Right renal cortex interstitium (tissue), 3 donors: ENCODE measurements at places on chromosomes 12 and 14.

- no peak for DNase-seq
These were observed 24.6 kb downstream of the ZNF26 start for GRCh38 chr12:133010657-133011297.

DNA sequence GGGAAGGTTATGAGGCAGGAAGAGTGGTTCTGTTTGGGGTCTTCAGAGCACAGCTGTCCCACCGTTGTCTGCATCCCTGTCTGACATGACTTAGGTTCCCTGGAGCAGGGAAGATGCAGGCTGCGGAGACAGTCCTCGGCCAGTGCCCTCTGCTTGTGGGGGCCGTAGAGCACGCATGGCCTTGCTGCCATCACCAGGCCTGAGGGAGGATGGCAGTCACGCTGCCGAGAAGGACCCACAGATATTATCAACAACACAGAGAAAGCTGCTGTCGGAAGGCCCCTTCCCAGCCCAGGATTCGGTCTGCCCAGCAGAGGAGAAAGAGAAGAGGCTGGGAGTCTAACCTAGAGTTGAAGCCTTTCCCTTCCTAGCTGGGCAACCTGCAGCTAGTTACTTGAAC, 35.0 kb downstream of the ERH start:
- DNase-seq, result no peak

- DNase-seq, result no peak
These were observed 104.9 kb upstream of the EEA1 start for GRCh38 chr12:93033948-93034347.

DNA sequence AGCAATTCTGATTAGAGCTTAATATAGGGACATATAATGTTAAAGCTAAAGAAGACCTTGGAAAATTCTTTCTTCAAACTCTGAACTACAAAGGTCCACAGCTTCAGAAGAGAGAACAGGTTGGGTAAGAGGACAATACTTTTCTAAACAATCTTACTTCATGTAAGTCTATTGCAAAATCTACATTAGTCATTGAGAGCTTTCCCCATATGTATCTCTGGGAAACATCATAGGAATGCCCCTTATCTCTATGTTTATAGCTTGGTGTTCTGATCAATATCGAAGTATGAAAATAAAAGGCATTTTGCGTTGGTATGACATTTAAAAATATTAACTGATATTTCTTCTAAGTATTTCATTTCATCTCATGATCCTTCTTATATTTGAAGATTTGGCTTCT, 962.6 kb downstream of the AACS start:
- no peak for DNase-seq

DNA sequence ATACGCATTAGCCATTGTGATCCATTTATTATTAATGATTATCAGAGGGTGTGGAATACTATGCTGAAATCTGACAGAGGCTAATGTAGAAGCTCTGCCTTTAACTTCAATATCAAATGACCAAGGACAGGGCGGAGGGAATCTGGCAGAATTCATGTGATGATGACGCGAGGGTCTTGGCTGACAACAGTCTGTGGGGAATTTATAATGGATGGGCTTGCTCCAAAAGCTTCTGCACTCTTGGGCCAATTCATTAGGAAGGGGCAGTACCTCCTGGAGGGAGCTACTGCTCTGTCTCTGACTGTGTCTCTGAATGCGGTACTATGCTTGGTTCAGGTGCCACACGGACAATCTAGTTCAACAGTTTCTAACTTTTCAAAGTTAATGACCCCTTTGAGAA, 46.2 kb downstream of the GALNT8 start:
- DNase-seq, result no peak

DNA sequence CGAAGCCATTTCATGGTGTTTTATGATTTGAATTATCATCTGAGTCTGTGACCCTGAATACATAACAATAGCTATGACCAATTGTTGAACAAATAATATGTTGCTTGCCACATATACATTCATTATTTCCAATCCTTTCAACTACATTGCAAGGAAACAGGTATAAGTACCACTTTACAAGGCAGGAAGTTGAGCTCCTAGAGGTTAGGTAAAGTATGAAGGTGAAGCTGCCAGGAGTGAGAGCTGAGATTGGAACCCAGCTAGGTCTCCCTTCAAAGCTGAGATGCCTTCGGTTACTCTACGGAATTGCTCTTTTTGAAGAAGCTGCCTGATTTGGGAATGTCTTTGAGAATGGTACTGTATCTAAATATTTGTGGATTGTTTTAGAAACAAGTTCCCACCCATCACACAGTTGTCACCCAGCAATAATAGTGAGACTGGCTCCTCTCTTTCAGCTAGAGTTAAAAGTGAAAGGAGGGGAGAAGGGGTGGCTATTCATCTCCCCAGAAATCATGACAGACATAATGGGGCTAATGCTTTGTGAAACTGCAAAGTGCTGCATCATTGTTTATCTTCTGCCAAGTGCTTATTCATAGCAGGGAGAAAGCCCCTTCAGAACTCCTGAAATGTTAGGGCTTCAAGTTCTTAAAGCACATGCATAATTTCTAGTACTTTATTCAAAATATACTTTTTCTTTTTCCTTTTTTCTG, 75.9 kb upstream of the AMIGO2 start:
- DNase-seq, result no peak

- peak; percentile 47 for DNase-seq
These were observed 29.5 kb upstream of the RPLP0 start for GRCh38 chr12:120230326-120230973.

GRCh38 chr12:12004524-12004923, 66.2 kb upstream of the BCL2L14 start:
- no peak for DNase-seq

- DNase-seq, result no peak
These were observed at the start of gene PITPNM2 for GRCh38 chr12:123150744-123151456. Gene PITPNM2, minus strand, starts transcription at chr12:123151090. Its CDS starts 116,500 bp downstream, at chr12:123034590.

DNA sequence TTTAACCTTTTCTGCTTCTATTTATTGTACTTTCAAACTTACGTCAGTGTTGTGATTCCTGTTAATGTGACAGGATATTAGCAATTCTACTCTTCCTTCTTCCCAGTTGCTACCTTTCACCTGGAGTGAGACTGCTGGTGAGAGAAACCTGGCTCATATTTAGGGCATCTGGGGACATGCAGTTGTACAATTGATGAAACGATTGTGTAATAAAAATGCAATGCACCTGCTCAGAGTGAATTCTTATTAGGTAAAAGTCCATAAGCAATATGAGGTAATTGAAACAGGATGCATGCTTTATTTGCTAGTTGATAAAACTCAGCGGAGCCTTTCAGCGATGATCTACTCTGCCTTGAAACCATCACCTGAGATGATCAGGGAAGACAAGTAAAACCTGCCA, 116.1 kb upstream of the FBXO33 start:
- DNase-seq, result no peak

- no peak for DNase-seq
These were observed 224.1 kb upstream of the EGLN3 start for GRCh38 chr14:34174973-34175372.

DNA sequence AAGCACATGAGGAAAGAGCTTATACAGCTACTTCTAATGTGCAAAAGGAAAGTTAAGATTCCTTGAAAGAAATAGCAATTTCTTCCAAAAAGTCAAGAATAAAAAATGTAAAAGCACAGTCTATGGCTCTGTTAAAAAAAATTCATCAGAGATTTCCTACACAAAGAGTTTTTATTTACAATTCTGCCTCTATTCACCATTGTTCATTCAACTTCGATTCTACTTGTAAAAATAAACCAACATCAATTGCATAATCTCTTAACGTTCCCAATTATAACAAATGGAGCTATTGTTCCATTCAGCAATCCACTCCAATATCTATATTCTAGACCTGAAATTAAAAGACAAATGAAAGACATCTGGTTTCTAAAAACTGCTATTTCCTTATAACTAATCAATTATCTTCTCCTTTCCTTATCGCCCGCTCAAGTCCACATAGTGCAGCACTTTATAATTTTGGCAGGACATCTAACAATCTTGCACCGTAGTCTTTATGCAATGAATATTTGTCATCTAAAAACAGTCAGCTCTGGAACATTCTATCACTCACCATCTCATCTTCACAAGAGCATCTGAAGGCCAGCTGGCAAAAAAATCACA, 6.2 kb downstream of the EIF2S3B start:
- no peak for DNase-seq

DNA sequence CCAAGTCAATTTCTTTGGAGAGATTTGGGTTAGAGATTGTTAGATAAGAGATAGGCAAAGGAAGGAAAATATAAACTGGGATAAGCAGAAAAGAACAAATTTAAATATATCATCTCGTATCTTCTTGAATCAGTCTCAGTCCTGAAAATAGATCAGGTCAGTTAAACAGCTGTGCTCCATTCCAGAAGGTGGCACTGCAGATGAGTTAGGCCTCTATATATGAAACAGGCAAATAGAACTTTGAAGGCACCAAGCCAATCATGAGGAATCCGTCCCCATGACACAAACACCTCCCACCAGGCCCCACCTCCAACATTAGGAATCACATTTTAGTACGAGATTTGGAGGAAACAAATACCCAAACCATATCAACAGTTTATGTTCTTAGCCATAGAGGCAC, 605.5 kb upstream of the USP15 start:
- no peak for DNase-seq

DNA sequence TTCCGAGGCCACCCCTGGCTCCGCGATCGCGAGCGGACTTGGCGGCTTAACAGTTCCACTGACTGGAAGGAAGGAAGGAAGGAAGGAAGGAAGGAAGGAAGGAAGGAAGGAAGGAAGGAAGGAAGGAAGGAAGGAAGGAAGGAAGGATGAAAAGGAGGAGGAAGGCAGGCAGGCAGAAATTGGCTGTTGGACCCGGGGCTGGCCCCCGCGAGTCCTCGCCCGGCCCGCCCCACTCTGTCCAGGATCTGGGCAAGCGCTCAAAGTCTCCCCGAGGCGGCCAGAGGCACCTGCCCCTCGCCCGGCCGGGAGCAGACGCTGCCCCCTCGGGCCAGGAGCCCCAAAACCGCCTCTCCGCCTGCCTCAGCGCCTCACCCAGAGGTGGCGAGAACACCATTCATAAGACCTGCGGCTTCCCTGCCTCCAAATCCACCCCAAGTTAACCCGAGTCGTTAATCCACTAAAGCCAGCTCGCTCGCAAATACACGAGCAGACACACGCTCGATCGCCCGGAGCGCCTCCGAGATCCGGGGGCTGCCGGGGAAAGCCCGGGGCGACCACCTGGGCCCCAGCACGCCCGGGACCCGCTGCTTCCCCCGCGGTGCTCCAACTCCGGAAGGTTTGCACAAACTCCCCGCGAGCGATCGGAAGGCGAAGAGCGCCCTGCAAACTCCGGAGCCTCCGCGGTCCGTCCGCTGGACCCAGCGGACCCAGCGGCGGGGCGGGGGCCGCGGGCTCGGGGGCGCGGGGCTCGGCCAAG, 844 bp downstream of the DPF3 start:
- DNase-seq, result no peak

GRCh38 chr12:123967121-123967586, 5.5 kb downstream of the CCDC92 start:
- no peak for DNase-seq

- no peak for DNase-seq
These were observed 334.1 kb downstream of the DPF3 start for GRCh38 chr14:72559669-72560255.

DNA sequence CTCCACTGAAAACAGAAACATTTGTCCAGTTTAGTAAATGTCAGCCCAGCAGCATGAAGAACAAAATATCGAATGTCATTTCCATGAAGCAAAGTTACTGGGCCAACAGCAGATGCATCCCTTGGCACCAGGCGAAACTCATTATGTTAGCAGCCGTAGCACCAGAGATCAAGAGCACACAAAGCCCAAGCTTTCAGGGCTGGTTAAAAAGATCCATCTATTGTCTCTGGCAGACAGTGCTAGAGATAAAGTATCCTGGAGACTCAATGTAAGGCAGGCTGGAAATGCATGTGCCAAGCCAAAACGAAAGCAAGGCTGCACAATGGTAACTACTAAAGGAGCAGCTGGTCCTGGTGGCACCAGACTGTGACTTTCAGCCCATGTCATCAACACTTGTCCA, 120.3 kb upstream of the PLEKHG7 start:
- no peak for DNase-seq

- DNase-seq, result no peak
These were observed 12.9 kb downstream of the P2RX4 start for GRCh38 chr12:121222847-121223246.

DNA sequence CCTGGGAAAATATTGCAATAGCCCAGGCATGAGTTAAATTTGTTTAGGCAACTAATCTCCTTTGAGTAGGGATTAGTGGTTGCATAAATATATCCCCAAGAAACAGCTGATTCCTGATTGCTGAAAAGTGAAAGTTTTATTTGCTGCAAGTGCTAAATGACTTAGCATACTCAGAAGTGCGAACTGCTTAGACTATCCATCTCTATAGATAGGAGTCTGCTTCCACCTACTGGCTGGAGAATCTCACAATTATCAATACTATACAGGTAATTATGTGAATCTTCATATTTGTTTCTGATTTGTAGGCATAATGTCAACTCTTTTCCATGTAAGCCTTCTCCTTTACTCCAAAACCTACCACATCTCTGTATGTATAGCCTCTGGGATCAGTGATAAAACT, 12.0 kb upstream of the SLCO1B3 start:
- DNase-seq, result peak; percentile 4

DNA sequence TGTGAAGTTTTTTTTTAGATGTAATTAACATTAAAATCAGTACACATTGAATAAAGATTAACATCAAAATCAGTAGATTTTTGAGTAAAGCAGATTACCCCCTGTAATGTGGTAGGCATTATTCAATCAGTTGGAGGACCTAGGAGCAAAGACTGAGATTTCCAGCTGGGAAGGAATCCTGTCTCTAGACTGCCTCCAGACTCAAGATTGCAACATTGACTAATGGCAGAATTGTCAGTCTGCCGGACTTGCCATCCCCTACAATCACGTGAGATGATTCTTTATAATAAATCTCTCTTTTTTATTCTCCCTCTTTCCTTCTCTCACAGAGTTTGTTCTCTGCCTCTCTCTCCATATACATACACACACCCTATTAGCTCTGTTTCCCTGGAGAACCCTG, 51.4 kb upstream of the SLC6A15 start:
- no peak for DNase-seq

- DNase-seq, result no peak
These were observed 99.2 kb downstream of the PIWIL1 start for GRCh38 chr12:130436741-130437501.

DNA sequence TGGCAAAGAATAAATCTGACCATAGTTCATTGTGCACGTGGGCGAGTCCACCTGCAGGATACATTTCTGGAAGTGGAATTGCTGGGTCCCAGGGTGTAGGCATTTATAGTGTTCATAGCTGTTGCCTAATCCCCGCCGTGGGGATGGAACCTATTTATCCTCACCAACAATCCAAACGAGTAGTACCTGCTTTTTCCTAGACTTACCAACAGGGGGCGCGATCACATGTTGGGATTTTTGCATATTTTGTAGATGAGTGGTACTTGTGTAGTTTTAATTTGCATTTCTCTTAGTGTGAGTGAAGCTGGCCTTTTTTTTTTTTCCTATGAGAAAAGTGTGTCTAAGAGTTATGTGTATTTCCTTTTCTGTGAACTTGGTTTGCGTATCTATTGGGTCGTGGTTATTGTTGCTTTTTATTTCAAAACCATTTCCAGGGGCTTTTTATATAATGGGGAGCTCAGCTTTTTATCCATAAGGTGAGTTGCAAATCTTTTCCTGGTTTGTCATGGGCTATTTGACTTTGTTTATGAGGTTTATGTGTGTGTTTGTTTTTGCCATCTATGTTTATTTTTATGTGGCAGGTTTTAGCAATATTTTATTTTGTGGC, 67.2 kb downstream of the CCDC92 start:
- no peak for DNase-seq

- peak; percentile 29 for DNase-seq
These were observed 37.0 kb upstream of the P2RX7 start for GRCh38 chr12:121095544-121096198.

- DNase-seq, result no peak
These were observed 102.6 kb downstream of the NCOR2 start for GRCh38 chr12:124464830-124465229.
